ENCODE measurements at places on chromosomes 6 and 20. TPM values are rescaled to one million over a fixed set of nuclear protein-coding genes. Genes with fewer than 3 reads are reported as not detected.

Gene MYH7B
- polyA plus RNA-seq: not detected

Gene TOX2
- polyA plus RNA-seq: 0.89 TPM

Gene VGLL2
- polyA plus RNA-seq: not detected

Gene HLA-DQA2
- not detected for polyA plus RNA-seq

Gene RNASET2
- polyA plus RNA-seq: 248 TPM

Gene RNF182
- not detected for polyA plus RNA-seq

DNA sequence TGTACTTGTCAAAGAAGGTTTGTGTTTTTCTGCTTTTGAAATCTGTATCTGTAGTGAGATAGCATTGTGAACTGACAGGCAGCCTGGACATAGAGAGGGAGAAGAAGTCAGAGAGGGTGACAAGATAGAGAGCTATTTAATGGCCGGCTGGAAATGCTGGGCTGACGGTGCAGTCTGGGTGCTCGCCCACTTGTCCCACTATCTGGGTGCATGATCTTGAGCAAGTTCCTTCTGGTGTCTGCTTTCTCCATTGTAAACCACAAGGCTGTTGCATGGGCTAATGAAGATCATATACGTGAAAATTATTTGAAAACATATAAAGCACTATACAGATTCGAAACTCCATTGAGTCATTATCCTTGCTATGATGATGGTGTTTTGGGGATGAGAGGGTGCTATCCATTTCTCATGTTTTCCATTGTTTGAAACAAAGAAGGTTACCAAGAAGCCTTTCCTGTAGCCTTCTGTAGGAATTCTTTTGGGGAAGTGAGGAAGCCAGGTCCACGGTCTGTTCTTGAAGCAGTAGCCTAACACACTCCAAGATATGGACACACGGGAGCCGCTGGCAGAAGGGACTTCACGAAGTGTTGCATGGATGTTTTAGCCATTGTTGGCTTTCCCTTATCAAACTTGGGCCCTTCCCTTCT is 18.4 kb downstream of the CD83 start:
- DNase-seq: no peak

- DNase-seq: no peak
Measured at GRCh38 chr20:24478584-24478983, 9.2 kb downstream of the SYNDIG1 start.

- peak; percentile 72 for DNase-seq
Measured at GRCh38 chr6:31128093-31128676, 7.9 kb upstream of the CDSN start.

- DNase-seq: no peak
Measured at GRCh38 chr6:167689751-167690150, 137.0 kb upstream of the AFDN start.

DNA sequence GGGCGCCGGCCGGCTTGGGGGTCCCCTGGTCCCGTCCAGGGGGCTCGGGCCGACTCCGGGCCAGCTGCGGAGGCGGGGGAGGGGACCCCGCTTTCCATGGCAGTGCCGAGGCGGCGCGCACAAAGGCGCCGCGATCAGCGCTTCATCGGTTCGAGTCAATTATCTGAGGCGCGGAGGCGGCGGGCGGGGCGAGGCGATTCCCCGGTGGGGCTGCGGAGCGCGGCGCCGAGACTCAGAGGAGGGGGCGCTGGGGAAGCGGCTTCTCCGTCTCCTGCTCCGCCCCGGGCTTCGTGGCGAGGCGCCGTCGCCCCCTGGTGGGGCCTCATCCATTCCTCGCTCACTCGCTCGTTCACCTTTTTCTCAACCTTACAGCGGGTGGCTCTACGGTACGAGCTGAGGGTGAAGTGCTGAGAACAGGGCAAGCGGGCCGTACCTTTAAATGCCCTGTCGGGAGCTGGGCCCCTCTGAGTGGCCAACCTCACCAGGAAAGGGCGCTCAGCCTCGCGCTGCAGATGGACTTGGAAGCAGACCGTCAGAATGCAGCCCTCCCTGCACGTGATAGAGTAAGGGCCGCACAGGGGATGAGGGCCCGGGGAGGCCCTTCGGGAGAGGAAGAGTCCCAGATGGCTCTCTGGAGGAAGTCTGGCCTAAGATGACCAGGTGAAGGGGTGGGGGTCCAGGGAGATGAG is 39.9 kb downstream of the SLC52A3 start:
- peak; percentile 59 for DNase-seq

GRCh38 chr6:32974016-32974333 is 5.6 kb downstream of the BRD2 start:
- no peak for DNase-seq

DNA sequence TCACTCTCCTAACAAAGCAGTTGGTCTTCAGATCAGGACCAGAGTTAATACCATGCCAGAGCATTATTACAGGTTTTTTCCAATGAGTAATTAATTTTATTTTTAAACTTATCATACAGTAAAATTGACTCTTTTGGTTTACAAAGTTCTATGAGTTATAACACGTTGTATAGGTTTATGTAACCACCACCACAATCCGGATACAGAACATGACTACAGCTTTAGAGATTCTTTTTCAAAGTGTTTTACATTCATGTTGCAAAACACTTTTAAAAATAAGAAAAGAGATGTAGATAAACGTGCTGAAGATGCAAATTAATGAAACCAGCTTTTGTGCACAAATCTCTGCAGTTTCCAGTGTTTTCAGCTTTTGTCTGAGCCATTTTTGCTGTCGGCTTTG is 1.5 kb upstream of the TPBG start:
- no peak for DNase-seq

DNA sequence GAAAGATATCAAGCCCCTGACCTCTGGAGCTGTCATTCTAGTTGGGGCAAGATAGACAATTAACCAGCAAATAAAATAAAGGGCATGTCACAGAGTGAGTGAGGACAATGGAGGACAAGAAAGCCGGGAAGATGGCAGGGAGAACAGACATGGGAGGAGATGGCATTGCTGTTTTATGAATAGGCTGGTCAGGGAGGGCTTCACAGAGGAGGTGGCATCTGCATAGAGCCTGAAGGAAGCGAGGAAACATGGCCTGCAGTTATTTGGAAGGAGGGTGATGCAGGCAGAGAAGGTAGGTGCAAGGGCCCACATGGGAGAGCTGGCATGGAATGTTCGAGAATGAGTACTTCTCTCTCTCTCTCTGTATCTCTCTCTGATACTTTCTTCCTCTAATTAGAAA is 63.7 kb downstream of the EFCAB8 start:
- no peak for DNase-seq

DNA sequence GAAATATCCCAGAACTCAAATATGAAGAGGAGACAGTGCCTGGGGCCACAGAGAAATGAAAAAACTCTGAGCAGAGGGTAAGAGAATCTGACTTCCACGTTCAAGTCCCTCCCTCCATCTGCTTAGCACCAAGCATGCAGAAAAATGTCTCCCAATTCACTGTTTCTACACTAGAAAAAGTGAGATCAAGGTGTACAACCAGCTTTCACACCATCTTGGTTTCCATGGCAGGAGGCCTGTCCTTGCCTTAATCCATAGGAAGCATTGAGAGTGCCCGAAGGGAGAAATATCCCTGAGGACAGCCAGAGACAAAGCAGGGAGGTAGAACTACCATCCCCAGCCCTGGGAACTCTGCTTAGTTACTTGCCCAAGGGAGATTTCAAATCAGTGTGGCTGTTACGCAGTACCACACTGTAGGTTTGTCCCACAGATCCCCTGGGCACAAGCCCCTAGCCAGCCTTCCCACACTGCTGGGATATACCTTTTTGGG is 82.9 kb downstream of the SCML4 start:
- no peak for DNase-seq

DNA sequence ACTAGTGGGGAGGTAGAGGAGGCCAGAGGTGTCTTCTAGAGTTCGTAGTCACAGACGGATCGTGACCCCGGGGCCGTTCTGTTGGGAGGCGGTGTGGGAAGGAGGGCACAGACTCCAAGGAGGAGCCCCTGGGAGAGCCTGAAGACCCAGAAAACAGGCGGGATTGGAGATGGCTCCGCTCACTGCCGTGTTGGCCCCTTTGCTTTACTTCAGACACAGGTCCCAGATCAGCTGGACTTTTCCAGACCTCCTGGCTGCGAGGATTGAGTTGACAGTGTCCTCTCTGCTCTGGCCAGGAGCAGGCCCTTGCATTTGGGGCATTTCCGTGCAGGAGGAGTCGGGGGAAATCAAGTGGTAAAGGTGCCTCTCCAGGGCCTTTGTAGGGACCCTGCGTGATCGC is 112.9 kb downstream of the ARMC2 start:
- DNase-seq: no peak

DNA sequence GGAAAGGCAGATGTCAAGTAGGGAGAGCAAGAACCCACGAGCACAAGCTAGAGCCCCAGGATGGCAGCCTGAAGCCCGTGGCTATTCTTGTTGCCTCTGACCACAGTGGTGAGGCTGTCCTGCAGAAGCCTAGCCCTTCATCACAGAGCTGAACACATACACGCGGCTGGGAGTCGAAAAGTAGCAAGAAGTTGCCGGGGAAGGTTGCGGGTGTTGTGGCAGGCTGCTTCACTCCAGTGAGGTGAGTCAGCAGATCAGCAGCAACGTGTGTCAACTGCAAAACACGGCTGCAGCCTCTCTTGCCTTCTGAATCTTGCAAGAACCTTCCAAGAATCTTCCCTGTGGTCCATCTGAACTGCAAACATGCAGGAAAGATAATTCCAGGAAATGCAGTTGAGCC is 10.6 kb upstream of the STX16 start:
- DNase-seq: no peak

- DNase-seq: no peak
Measured at GRCh38 chr6:82761674-82762345, 303.8 kb downstream of the UBE3D start.

Data from naive thymus-derived CD8-positive, alpha-beta T cell (primary cell).